ENCODE measurements at places on chromosomes 5 and 9.

GRCh38 chr5:136046246-136046645 is 17.5 kb downstream of the TGFBI start:
- no peak for DNase-seq

DNA sequence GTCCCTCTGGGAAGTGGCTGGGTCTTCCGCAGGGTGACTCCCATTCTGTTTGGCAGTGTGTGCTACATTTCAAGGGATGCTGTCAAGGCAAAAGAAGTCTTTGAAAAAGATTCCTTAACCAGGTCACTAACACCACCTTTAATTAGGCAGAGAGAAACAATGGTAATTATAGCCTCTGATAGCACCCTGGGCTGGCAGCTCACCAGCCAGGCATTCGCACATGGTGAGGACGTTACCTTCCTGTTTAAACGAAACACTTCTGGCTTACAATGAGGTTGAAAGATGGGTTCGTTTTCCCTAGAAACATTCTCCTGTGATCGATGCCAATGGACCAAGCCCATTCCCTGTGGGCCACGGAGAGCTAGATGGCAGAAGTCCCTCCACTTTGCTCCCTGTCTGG is 230.1 kb upstream of the PANK3 start:
- no peak for DNase-seq

DNA sequence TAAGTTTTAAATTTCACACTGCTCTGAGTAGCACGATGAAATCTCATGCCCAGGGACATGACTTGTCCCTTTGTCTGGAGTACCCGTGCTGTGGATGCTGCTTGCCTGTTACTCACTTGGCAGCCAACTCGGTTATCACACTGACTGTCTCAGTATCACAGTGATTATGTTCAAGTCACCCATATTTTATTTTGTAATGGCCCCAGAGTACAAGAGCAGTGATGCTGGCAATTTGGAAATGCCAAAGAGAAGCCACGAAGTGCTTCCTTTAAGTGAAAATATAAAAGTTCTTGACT is 22.8 kb upstream of the SCGB3A2 start:
- DNase-seq, result no peak

- no peak for DNase-seq
These were observed 21.3 kb upstream of the ERMP1 start for GRCh38 chr9:5854063-5854790.

All from stimulated activated CD8-positive, alpha-beta memory T cell treated with anti-CD3 and anti-CD28 coated beads, Interleukin-15, amount 100 ng/mL, for 4 hours (primary cell).